ENCODE measurements at places on chromosomes 7 and 10.

- DNase-seq: no peak
Observed at GRCh38 chr10:6232846-6233724, 30.4 kb downstream of the PFKFB3 start.

GRCh38 chr7:141617280-141617679 is 66.1 kb downstream of the AGK start:
- DNase-seq: no peak

- no peak for DNase-seq
Observed at GRCh38 chr10:33237736-33238624, 96.5 kb downstream of the NRP1 start.

DNA sequence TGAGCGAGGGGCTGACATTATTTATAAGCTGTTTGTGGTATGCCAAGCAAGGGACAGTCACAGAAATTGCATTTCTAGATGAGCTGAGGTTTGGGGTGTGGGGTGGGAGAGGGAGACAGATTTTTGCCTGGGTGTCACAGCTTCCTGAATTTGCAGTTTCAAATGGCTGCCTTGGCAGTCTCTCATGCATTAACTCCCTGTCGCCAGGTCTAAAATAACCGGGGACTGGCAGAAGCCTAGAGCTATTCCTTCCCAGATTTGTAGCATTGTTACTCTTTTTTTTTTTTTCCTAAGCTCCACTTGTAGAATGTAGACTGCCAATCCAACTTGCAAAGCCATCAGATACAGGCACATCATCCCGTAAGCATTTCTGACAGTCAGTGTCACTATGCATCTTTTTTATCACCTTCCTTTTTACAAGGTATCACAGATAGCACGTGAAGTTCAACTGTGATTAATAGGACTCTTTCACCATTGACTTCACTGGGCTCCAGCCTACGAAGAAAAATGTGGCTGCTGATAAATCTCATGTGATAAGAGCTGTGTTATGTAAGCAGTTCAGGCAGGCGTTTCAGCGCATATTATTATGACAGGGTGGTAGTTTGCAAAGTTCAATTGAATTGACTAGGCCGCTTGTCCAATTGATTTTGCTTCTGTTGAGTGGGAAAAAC is 130.7 kb upstream of the CELF2 start:
- no peak for DNase-seq

GRCh38 chr7:113464096-113464855 is 345.9 kb upstream of the SMIM30 start:
- DNase-seq: no peak

- DNase-seq: no peak
Observed at GRCh38 chr7:152899004-152899403, 139.5 kb downstream of the ACTR3B start.

DNA sequence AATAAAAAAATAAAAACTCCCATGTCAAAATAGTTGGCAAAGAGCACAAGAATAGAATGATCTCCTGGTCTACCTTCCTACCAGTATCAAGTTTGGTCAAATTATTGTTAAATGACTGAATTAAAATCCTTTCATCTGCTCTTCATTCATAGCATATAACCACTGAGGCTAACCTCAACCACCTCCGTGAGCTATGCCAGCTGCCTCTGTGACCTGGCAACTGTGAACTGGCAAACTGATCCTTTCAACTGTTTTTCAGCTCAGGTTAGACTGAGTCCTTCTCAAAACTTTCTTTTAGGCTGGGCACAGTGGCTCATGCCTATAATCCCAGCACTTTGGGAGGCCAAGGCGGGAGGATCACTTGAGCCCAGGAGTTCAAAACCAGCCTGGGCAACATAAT is 36.1 kb downstream of the NUDCD3 start:
- no peak for DNase-seq

DNA sequence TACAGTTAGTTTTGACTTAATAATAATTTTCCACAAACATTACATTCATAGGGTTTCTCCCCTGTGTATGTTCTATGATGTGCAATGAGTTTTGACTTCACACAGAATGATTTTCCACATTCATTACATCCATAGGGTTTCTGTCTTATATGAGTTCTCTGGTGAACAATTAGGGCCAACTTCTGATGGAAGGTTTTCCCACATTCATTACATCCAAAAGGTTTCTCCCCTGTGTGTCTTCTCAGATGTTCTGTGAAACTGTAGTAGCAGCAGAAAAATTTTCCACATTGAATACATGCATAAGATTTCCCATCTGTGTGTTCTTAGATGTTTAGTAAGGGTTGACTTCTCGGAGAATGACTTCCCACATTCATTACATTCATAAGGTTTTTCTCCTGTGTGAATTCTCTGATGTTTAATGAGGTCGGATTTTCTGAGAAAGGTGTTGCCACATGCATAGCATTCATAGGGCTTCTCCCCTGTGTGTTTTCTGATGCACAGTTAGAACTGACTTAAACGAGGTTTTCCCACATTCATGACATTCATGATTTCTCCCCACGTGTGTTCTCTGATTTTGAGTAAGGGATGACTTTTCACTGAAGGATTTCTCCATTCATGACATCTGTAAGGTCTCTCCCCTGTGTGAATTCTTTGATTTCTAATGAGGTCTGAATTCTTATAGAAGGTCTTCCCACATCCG is 118.5 kb downstream of the ZNF33B start:
- DNase-seq: no peak

DNA sequence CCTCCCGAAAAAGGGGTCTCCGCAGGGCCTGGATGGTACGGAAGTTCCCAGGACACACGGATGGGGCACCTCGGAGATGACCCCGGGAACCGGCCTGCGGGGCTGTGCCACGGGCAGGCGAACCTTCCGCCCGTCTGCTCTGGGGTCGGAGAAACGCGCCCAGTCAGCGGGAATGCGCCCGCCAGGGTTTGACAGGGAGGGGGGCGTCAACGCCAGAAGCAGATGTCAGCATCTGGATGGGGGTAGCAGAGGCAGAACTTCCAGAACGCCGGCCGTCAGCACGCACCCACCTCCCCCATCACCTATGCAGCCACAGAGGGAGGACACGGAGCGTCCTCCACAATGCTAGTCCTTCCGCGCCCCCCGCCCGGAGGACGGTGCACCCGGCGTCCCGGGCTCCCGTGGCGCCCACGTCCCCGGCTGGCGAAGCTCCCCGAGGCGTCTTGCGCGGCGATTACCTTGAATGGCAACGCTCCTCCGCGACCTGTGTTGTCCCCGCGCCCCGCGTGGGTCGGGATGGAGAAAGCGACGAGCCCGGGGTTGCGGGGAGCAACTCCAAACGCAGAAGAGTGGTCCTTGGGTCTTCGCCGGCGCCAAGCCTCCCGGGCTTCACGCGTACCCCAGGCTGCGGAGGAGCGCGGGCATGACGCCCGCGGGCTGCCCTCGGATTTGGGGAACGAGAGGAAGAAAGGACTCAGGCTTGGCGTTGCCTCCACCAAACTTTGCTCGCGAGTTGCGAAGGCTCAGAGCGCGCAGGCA is 561 bp downstream of the FGFR2 start:
- peak; percentile 75 for DNase-seq

GRCh38 chr7:84811362-84811761 is 375.5 kb downstream of the SEMA3D start:
- peak; percentile 8 for DNase-seq

GRCh38 chr7:157865351-157866165 is 528.8 kb downstream of the DNAJB6 start:
- no peak for DNase-seq

GRCh38 chr7:105402221-105403095 is 13.7 kb upstream of the SRPK2 start:
- DNase-seq: no peak

- DNase-seq: no peak
Observed at GRCh38 chr7:112770051-112770450, 20.1 kb downstream of the TMEM168 start.

DNA sequence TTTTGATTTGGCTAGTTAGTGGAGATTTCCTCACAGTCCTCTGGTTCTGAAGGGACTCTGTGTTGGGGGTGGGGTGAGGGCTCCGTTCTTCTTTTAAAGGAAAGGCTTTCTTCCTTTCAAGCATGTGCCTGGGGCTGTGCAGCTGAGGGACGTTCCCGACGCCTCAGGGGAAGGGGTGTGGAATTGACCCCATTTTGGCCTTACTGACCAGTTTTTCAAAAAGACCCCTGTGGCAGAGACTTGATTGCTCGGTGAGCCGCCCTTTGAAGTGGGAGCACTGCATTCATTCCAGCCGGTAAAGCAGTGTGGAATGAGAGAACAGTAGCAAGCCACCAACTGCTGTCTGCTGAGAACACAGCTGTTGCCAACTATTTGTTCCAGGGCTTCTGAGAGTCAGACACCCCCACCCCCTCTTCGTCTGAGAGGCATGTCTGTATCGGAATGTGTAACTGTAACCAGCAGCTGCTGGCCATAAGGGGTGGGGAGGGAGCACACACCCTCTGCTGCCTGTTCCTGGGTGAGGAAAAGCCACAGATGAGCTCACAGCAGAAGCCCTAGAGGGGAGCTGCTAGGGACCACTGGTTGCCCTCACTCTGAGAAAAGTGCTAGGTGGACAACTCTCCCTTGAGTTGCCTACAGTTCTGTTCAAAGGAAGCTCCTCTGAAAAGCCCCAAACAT is 33.2 kb downstream of the WBP1L start:
- DNase-seq: peak; percentile 77

GRCh38 chr7:113921363-113921762 is 2.6 kb upstream of the PPP1R3A start:
- DNase-seq: no peak

GRCh38 chr7:95126053-95126709 is 198.2 kb downstream of the PON1 start:
- no peak for DNase-seq

DNA sequence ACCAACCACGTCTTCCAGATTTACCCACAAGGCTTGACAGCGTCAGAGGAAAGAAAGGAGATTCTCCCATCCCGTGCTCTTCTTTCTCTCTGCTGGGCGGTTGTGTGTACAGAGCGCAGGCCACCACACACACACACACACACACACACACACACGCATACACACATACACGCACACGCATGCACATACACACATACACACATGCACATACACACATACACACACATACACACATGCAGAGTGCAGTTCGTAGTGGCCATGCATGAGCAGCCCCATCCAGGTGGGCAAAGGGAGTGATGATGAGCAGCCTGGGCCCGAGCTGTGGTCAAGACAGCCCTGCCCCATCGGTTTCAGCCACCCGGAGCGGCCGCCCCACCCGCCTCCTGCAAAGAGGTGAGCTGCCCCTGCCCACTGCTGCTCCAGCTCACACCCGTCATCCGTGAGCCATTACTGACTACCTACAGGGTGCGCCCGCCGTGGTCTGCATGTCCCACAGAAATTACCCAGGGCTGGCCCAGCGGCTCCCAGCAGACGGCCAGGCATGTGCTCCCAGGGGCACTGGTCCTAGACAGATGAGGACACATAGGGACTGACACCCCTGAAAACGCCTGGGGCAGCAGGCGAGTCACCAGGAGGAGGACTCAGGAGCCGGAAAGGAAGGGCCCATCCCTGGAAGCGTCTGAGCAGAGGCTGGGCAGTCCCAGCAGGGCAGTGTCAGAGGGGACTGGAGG is 69.6 kb downstream of the ASB13 start:
- DNase-seq: no peak

DNA sequence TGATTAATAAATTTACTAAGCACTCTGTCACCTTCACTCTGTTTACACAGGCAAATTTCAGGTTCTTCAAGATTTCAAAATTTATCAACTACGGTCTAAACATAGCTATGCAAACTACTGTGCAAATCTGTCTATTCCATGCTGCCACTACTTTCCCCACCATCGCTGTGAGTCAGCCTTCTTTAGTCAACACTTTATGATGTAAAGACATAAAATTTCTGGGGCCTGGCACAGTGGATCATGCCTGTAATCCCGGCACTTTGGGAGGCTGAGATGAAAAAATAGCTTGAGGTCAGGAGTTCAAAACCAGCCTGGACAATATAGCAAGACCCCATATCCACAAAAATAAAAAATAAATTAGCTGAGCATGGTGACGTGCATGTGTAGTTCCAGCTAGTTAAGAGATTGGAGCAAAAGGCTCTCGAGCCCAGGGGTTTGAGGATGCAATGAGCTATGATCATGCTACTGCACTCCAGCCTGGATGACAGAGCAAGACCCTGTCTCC is 42.6 kb downstream of the CNOT4 start:
- DNase-seq: no peak

- DNase-seq: no peak
Observed at GRCh38 chr10:74586088-74586585, 240.3 kb upstream of the KAT6B start.

- no peak for DNase-seq
Observed at GRCh38 chr7:120583899-120584586, 273.9 kb downstream of the TSPAN12 start.

- no peak for DNase-seq
Observed at GRCh38 chr10:1266033-1266802, 210.0 kb downstream of the WDR37 start.

DNA sequence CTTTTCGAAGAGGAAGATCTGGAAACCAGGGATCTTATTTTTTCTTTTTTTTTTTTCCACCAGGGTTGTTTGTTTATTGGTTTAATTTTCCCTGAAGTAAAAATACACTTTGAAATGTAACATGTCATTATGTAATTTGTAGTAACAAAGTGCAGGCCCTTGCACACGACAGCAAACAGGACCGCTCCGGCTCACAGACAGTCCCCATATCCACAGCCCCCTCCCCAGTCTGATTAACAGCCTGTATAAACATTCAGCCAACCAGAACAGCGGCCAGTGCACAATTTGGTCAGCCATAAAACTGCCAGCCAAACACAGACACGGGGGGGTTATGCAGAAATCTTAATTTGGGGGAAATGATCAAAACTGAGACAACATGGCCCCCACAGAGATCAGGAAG is 431.6 kb upstream of the NPVF start:
- no peak for DNase-seq

DNA sequence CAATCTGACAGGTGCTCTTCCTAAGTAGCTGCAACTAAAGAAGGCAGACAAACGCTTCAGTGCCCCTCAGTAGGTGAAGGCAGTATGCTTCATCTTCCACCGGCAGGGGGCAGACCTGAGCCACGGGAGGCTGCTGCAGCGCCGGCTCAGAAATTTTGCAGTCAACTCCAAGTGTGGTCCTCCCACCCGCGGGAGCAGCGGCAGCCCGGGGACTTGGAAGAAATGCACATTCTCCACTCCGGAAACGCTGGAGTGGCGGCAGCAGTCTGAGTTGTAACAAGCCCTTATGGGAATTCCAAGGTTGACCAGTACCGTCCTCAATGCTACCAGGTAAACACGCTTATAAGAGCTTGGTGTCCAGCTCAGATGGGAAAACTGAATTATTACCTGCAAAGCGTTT is 3.4 kb downstream of the IGFBP3 start:
- DNase-seq: peak; percentile 85

- DNase-seq: peak; percentile 63
Observed at GRCh38 chr10:83166344-83166743, 973.0 kb upstream of the GHITM start.

DNA sequence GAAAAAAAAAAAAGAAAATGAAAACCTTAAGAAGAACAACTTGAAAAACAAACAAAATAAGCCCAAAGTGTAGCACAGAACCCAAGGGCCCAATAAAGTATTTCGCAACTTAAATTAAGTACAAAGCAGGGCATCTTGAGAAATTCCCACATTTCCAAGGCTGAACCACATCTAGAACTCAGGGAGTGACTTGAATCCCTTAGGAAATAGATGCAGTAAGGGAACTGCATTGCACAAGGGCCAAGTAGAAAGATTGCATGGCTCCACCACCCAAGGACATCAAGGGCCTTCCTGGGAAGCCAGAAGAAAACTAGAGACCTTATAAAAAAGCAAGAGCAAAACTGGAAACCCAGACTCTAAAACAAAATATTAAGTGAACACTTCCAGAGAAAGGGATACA is 352.7 kb downstream of the CXCL12 start:
- DNase-seq: no peak

GRCh38 chr10:34748357-34748756 is 66.7 kb downstream of the PARD3 start:
- DNase-seq: no peak

- DNase-seq: no peak
Observed at GRCh38 chr10:22022257-22023032, 18.9 kb upstream of the DNAJC1 start.
